NCI-H1930 (cell line): ENCODE measurements at places on chromosomes 6 and 20.

- DNase-seq = no peak
Measured at GRCh38 chr6:33840048-33840926, 36.5 kb upstream of the MLN start.

DNA sequence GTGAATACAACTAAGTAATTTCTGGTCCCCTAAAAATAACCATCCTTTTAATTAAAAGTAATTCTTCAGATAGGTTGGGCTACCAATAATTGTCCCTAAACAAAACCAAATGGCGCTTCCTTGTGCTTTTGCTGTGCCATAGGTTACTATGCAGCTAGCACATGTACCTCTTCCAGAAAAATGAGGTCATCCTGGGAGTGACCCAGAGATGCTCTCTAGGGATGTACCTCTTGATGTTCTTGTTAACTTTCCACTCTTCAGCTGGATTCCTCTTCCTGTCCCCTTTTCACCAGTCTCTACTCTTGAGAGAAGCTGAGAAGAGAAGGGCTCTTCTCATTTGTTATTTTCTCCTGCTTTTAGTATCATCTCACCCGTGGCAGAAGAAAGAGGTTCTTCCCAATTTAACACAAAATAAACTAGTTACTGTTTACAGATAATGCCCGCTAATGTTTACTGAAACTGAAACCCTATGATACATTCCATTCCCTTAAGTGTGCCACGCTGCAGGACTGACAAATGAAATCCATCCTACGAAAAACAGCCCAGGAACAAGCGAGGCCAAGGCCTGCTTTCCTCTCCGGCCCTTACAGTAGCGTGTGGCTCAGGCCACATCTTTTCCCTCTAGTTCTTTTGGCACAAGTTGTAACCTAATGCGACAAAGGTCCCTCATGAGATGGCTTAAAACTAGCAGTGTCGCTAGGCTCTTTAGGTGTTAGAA is 24.2 kb downstream of the MRS2 start:
- no peak for DNase-seq

DNA sequence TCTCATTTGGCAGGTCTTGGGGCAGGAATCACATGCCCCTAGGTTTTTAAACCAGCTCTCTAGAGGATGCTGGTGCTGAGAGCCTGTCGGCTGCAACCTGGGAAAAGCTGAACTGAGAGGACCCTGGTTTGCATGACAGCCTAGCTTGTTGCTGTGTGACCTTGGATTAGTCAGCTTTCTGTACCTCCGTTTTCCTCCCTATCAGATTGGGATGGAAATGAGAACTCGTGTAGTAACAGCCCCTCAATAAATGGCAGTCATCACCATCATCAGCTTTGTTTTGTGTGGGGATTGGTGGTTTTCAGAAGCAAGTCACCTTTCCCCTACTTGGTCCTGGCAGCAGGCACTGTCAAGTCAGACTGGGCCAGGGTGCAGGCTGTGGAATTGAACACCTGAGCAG is 75.2 kb upstream of the MYL9 start:
- no peak for DNase-seq

DNA sequence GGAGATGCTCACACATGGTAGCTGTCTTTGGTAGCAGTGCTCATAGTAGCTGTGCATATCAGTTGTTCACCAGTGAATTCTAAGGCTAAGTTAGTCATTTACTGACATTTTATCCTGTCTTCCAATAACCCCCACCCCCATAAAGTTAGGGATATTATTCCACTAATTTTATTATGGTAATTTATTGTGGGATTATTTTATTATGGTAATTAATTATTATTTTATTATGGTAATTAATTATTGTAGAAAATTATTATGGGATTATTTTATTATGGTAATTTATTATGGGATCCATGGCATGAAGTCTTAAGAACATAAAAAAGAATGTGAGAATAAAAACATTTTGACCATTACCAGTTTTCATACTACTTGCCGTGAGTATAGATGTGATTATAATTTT is 406.5 kb downstream of the LAMA2 start:
- DNase-seq = no peak

- DNase-seq = no peak
Measured at GRCh38 chr6:130852844-130853554, 25.8 kb downstream of the SMLR1 start.

DNA sequence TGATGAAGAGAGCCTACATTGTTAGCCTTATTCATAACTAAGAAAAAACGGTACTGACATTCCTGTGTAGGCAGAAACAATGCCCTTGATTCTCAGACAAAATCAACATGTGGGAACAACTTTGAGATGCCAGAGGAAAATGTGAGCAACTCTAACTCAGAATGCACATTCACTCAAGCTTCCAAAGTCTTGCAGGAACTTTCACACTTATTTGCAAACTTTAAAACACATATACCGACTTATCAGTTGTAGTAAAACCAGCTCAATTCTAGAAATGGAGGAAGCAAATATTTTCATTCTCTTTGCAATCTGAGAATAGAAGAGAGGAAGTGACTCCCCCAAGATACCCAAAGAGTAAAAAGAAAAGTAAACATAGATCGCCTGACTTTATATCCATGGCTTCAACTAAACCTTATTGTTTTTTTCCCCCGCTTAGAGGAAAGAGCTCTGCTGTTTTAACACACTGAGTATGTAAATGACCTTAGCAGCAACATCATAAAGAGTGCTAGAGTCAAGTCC is 117.6 kb downstream of the EPB41L2 start:
- no peak for DNase-seq

GRCh38 chr6:91276315-91276714 is 689.4 kb upstream of the MAP3K7 start:
- no peak for DNase-seq

DNA sequence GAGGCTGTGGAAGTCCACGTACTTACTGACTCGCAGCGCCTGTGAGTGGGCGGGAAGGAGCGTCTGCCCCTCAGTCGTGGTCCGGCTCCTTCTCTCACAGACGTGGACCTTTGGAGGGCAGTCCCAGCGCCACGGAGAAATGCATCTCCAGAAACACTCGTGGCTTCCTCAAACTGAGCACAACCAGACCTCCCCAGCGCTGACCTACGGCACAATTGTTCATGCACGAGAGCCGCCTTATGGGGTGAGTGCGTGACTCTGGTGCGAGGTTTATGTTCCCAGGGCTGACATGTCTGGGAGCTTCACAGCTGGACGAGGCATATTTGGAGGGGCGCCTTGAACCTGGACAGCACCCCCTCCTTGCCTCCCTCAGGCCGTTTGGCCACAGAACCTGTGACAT is 29.7 kb downstream of the FRMD1 start:
- no peak for DNase-seq

DNA sequence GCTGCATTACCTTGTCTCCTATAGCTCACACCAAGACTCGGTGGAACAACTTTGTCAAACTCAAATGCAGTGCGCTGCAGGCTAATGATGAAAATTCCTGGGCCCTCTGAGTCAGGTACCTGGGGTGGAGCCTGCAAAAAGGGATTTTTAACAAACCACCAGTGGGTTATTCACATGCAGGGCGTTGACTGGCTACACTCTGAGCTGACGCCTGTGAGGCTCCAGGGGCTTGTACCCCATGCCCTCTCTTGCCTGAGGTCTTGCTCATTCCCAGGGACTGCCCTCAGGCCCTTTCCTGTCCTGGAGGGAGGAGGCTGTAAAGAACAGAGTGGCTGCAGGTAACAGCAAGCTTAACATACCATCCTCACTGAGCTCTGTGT is 9.2 kb downstream of the GTSF1L start:
- no peak for DNase-seq

GRCh38 chr20:60055740-60056139 is 97.5 kb downstream of the CDH26 start:
- DNase-seq = no peak

DNA sequence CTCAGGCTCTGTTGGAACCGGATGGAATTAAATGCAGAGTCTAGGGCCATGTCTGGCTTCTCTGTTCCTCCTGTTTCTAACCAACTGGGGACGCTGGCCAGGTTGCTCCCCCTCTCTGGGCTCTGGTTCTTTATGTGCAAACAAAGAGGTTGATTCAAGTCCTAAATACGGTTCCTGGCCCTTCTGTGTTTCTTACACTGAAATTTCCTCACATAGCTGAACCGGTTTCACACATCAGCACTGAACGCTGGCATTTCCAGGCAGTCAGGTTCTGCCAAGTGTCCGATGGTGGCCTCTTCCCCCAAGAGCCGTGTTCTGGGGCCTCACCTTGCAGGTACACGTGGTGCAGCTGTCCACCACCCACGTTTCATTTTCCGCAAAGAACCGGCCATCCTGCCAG is 13.5 kb downstream of the THBS2 start:
- no peak for DNase-seq

DNA sequence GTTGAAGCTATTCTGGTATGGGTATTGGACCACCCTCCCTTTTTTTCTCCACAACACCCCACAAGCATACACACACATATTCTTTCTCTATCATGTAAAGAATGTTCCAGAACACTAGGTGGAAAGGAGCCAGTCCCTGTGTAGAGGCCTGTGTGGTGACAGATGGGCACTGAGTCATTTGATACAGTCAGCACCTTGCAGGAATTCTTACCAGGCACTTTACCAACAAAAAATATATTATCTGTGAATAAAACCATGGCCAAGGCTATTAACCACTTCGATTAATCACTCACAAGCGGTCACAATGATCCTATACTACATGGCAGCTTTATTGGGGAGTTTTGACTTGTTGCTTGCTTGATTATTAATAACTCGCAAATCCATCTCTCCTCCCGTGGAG is 149.5 kb downstream of the BFSP1 start:
- DNase-seq = no peak

- no peak for DNase-seq
Measured at GRCh38 chr20:8404912-8405635, 273.0 kb downstream of the PLCB1 start.

DNA sequence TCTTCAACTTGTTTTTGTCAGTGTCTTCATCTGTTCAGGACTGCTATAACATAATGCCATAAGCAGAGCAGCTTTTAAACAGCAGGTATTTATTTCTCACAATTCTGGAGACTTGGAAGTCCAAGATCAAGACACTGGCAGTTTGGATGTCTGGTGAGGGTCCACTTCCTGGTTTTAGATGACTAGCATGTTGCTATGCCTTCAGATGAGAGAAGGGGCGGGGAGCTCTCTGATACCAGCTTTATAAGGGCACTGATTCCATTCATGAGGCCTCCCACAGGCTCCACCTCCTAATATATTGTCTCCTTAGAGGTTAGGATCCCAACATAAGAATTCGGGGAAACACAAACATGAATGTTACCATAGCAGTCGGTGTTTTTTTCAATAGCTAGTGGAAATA is 52.9 kb downstream of the FAM83B start:
- no peak for DNase-seq
